ENCODE measurements at places on chromosomes 4 and X. TPM values are rescaled to one million over a fixed set of nuclear protein-coding genes. Genes with fewer than 3 reads are reported as not detected.

- DNase-seq: no peak
Observed at GRCh38 chr4:7167706-7168105, 24.6 kb upstream of the SORCS2 start.

GRCh38 chrX:38277136-38277535, 50.2 kb downstream of the RPGR start:
- DNase-seq: no peak

DNA sequence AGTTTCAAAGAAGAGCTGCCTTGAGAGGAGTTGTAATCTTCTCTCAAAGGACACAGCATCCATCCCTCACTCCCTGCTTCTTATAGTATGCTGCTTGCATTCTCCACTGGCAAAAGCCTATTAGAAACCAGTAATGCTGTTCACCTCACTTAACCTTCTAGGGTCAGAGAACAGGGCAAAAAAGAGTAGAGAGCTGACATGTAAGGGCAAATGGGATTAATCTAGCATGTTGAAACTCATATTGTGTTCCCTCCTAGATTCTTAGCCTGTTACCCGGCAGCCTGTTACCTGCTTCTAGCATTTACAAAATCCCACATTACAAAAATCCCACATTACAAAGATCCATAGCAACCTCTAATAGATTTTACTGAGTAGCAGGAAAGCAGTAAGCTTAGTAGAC, 244.7 kb downstream of the SLC7A11 start:
- no peak for DNase-seq

GRCh38 chrX:110964786-110965185, 131.2 kb upstream of the PAK3 start:
- DNase-seq: no peak

- DNase-seq: no peak
Observed at GRCh38 chr4:169851750-169852149, 94.0 kb upstream of the HPF1 start.

- no peak for DNase-seq
Observed at GRCh38 chrX:18677161-18677869, 5.4 kb upstream of the RS1 start.

DNA sequence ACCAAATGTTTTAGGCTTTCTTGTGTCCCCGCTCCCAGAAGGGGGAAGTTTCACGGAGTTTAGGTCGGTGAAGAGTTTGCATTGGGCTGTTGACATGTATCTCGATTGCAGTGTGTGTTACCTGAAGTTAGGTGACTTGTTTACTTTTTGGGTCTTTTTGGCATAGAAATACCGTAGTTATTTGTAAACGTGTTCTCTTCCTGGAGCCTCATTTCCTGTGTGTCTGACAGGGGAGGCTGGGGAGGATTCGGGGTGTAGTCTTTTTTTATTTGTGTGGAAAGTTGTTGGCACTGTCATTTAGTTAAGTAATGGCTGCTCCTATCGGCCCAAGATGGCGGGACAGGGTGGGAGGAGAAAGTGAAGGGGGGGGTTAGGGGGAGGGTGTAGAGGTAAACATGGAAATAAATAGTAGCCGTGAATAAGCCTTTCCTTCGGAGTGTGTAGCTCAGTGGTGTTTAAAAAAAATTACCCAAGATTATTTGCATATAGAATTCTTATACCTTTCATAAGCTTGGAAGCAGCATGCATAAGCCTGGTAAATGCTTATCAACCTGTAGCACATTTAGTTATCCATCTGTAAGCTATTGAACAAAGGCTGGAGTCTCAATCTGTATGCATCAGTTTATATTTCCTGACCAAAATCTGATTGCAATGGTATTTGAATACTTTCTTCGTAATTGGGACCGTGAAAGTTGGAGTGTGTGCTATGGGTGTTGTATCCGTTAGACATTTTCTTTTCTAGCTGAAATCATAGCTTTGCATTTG, 1.6 kb downstream of the KDM6A start:
- DNase-seq: no peak

DNA sequence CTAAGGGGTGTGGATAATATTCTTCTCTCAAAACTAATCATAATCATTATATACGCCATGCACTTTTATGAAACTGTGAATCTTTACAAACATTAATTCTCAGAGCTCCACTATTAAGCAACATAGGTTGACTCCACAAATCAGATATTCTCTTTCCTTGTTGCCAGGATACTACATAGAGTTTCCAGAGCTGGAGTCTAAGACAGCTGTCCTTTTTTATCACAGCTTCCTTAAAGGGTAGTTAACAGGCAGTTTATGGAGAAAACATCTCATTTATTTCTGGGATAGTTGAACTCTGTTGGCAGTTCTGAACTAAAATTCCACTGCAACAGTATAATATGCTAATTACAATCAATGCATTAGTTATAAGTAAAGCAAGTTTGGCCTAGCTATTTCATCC, 152.1 kb upstream of the PPP1R2C start:
- no peak for DNase-seq

- DNase-seq: no peak
Observed at GRCh38 chrX:41110801-41111625, 25.8 kb downstream of the USP9X start.

DNA sequence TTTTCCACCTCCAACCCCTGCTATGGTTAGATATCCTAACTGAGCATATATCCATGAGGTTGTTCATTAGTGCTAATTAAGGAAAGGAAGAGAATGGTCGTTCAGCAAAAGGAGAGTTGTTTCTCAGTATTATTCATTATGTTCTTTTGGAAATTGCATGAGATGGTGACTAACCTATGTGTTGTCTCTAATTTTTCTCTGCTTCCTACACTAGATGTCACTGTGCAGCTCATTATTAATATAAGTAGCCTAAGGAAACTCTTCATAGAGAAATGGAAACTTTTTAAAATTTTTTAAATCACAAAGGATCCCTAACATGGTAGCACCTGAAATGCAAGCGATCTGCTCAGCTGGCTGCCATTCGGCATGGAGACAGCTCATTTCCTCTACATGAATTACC, 67.7 kb upstream of the FAM9A start:
- no peak for DNase-seq

DNA sequence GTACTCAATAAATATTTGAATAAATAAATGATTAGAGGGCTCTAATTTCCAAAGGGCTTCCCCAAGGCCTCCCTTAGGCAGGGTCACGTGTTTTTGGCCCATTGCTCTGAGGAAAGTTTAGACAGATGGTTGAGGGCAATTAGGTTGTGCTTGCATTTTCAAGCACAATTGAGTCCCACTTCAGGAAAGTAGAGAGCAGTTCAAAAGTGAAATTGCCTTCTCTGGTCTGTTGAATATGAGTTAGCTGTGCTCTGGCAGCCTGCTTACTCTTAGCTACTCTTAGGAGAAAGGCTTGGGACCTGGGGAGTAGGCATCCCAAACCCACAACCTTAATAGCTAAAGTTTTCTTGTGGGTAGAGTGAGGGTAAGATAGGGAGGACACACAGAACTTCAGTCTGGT, 9.0 kb upstream of the DRP2 start:
- no peak for DNase-seq

GRCh38 chr4:72207196-72207595, 175.4 kb downstream of the NPFFR2 start:
- DNase-seq: no peak

DNA sequence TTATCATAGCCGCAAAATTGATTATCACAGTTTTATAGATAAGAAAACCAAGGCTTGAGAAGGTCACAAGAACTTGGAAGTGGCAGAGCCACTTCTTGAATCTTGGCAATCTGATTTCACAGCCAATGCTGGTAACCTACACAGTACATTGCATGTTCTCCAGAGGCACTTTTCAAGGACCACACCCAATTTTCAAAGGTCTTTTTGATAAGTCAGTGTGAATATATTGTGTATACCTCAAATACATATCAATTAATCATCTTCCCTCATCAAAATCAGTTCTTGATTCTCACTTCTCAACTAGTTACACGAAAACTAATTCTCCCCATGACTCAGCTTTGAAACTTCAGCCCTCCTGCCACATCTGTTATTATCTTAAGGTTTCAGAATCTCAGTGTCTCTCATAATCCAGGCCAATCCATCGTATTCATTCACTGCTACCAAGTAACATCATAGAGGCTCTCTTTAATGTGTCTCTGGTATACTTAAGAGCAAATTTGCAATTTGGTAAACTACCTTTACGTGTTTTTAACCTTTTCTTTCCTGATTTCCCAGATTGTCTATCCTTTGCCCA, 16.8 kb downstream of the CAMK2D start:
- DNase-seq: no peak

DNA sequence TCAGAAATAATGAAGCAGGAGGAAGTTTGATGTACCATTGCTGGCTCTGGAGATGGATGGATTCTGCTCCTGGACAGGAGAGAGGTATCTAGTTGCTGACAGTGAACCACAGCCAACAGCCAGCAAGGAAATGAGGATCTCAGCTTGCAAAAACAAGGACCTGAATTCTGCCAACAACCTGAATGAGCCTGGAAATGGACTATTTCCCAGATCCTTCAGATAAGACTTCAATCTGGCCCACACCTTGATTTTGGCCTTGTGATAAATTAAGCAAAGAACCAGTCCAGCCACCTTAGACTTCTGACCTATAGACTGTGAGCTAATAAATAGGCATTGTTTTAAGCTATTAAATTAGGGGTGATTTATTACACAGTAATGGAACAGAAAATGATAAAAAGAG, 220.3 kb downstream of the ADAMTS3 start:
- DNase-seq: no peak

DNA sequence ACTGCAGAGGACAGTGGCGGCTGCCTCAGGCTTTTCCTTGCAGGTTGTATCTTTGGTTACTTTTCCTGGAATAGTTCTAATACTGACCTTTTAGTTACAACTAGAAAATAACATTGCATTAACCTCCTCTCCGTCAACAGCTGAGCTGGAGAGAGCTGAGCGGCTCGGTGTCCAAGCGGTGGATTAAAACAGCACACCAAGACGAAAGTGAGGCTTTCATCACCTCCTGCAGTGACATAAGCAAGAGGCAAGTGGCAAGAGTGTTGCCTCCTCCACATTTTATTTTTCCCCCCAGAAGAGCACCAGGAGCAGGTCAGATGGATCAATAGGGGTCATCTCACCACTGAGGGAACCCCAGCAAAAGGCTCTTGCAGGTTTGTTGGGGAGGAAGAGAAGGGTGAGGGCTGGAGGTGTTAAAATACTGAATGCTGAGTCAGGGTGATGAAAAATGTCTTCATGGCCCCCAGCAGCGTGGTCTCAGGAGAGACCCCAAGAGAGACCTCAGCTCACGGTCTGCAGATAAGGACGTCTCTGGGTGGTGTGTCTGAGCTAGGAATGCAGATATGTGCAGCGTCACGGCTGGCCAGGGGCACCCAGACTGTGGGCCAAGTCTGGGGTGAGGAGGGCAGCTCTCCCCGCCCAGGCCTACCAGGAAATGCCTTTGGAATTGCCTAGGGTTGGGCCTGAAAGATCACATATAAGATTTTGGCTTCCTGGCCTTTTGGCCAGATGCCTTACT, 50.3 kb downstream of the CASP3 start:
- no peak for DNase-seq

GRCh38 chr4:3369781-3370674, 71.7 kb upstream of the HGFAC start:
- DNase-seq: no peak

The UGT8 gene
- not detected for total RNA-seq

The UVSSA gene
- total RNA-seq: 6.5 TPM

The POU4F2 gene
- total RNA-seq: not detected

The HHIP gene
- not detected for total RNA-seq

The PCDH18 gene
- total RNA-seq: 6.2 TPM
